Fibroblast of villous mesenchyme (primary cell): ENCODE measurements at places on chromosomes 5 and 9.

DNA sequence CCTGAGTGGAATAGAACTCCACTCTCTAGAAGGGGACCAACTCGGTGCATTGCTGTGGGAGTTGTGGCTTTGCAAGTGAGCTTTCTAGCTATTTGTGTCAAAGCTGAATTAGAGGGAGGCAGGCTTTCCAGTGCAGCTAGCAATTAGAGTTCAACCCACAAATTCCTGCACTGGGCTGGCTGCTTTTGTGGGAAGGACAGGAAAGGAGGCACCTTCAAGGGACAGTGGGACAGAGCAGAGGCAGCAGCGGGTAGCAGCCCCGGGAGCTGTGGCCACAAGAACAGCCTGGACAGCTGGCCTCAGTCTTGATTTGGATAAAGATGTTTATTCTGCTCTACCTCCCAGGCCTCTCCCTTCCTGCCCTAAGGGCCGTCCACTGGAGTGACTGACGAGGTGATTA, 83.7 kb upstream of the SLIT3 start:
- no peak for DNase-seq

- no peak for DNase-seq
Measured at GRCh38 chr5:2538169-2538568, 213.3 kb downstream of the IRX2 start.

DNA sequence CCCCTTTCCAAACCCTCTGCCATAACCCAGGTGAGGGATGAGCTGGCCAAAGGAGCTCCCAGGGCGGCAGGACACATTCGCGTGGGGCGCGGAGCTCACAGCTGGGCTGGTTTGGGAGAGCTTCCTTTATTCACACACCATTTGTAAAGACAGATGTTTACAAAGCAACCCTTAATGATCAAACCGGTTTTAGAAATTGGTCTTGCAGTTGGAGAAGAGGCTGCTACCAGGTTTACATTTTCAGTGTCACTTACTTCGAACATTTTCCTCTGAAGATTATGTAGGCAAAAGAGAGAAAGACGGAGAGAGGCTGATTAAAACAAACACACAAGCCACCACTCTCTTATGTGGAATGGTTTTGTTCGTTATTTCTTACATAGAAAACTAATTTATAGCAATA, 648.7 kb downstream of the IRX1 start:
- DNase-seq: no peak

GRCh38 chr5:138582959-138583358, 7.8 kb upstream of the HSPA9 start:
- DNase-seq: no peak

DNA sequence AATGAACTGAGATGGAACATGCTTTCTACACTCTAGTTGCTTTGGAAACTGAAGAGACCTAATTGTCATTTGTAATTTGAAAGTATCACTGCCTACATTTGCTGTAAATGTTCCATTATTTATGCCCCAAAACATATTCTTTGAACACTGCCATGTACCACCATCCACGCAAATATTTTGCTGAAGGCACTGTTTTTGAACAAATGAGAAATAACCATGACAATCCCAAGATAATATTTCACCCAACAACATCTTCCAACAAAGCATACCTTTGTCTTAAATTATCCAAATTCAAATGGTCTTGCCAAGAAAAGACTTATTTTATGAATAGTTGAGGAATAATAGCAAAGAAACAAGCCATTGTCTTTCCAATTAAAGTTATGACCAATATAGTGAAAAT, 356.2 kb downstream of the SEMA5A start:
- no peak for DNase-seq

DNA sequence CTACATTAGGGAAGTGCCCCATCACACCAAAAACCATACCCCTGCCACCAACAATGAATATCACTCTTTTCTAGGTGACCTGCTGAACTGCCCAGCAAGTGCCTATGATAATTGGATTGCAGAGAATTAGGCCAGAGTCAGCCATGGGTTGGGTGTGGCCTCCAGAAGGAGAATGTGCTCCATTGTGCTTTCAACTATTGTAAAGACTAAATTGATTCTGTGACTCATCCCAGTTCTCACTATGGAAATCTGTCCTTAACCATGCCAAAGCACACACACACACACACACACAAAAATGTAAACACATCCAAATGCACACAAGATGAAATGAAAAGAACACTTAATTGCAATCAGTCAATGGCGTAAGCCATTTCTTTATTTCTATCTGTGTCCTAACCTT, 25.7 kb downstream of the DRD1 start:
- DNase-seq: no peak

GRCh38 chr9:77773381-77773780, 125.3 kb upstream of the GNA14 start:
- DNase-seq: no peak

- DNase-seq: no peak
Measured at GRCh38 chr5:157650991-157651611, 1.1 kb downstream of the SOX30 start.

GRCh38 chr5:99929067-99929805, 605.9 kb upstream of the FAM174A start:
- DNase-seq: no peak

- no peak for DNase-seq
Measured at GRCh38 chr5:124733329-124733650, 13.1 kb downstream of the ZNF608 start.

DNA sequence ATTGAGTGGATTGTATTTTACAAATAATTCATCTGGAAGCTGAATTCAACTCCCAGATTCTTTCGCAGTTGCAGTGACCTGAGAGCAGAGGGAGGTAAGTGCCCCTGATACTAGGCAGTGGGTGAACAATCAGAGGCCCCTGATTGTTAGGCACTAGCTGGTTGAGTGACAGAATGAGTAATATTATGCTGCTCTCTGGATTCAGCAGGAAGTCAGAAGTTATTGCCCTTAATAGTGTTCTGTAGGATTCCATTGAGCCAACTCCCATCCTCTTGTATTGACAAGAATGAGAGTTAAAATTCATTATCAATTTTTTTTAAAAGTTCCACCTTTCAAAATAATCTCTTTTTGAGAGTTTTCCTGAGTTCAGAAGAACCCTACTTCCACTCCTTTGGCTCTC, 301.2 kb downstream of the DTWD2 start:
- DNase-seq: no peak

GRCh38 chr5:11853796-11854195, 50.5 kb downstream of the CTNND2 start:
- DNase-seq: no peak

DNA sequence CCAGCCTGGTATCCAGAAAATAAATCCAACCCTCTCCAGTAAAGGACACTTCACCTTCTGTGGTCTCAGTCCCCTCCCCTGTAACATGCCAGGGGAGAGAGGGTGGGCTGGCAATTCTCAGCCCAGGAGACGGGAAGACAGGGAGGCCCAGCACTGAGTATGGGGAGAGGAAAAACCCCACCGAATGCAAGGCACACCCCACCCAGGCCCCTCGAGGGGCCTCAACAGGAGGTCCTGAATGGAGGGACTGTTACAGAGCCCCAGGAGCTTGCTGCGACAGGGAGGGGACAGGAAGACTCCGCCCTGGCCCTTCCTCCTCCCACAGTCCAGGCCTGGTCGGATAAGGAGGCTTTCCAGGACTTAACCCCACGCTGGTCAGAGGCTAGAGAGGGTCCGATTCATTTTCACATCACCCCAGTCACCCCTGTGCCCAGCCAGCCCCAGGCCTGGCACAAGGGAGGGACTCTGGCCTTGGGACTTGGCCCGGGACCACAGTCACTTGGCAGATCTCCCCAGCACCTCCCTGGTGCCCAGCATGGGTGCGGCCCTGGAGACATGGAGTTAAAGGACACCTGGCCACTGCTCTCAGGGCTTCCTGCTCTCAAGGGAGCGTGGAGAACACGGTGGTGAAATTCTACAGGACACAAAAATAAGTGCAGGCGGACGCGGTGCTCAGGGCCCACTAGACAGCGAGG, 44.9 kb upstream of the STXBP1 start:
- DNase-seq: peak; percentile 68

GRCh38 chr9:107060062-107060461, 197.1 kb downstream of the ZNF462 start:
- no peak for DNase-seq

DNA sequence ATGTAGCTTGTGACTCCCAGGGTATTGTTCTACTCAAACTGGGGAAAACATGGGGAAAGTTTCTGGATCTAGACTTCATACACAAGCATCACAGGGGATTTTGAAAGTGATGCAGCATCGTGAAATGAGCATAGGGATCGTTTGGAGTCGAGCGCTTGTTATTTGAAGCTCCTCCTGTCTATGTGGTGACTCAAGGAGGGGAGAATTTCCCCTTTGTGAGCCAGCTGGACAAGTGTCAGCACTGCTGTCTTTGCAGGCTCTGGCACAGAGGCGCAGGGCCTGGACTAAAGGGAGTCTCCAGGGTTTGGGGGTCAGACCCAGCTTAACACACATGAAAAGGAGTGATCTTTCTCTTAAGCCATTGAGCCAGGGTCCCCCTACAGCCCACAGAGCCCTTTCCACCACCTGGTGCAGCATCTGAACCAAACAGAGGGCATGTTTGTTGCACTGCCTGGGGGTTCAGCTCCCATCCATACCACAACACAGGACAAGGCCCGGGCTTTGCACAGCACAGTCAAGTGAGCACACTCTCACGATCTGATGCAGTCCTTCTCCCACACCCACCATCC, 51.0 kb downstream of the IRF1 start:
- DNase-seq: peak; percentile 87

GRCh38 chr9:108272349-108272899, 583.4 kb downstream of the ACTL7B start:
- peak; percentile 72 for DNase-seq

DNA sequence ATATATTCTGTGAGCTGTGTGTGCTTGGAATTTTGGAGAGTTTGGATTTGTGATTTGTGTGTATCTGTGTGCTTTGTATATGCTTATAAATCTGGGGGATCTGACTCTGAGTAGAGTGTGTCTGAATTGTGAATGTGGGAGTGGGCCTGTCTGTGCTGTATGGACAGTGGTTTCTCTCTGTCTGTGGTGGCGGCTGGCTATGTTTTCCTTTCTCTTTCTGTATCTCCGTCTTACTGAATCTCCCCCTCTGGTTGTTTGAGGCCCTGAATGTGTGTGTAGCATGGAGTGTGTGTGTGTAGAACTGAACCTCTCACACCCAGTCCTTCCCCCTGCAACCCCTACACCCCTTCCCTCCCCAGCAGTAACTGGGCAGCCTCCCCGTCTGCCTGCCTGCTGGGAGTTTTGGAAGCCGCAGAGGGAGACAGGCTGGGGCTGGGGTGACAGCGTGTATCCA, 4.7 kb downstream of the CXXC5 start:
- peak; percentile 75 for DNase-seq

DNA sequence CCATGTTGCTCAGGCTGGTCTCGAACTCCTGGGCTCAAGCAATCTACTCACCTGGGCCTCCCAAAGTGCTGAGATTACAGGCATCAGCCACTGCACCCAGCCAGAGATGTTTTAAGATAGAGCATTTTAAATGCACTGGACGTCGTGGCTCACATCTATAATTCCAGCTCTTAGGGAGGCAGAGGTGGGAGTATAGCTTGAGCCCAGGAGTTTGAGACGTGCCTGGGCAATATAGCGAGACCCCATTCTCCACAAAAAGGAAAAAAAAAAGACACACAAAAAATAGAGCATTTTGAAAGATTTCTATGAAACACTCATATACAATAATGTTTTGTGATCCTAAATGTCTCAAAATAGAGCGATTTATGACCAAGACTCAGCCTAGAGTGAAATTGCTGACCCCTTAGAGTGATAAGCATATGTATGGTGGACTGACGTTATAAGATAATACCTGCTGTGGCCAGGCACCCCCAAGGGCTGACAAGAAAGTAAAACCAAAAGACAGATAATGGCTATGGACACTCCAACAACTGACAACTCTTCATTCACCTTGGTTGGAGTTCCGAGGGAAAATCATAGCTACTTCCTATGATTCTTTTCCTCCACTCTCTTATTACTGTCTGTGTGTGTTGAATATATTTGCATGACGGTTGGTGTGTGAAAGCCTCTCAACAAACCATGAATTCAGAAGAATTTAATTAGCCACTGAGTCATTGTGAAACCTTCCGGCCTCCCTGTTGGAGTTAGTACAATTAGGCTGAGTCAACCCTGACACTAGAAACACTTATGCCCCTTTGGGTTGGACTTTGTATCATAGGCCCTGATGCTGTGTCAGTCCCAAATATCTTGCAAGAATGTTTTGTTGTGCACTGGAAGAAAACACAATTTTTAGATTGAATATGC, 526.5 kb upstream of the NUDT12 start:
- peak; percentile 8 for DNase-seq

GRCh38 chr9:135718616-135719015, 16.6 kb downstream of the KCNT1 start:
- no peak for DNase-seq

DNA sequence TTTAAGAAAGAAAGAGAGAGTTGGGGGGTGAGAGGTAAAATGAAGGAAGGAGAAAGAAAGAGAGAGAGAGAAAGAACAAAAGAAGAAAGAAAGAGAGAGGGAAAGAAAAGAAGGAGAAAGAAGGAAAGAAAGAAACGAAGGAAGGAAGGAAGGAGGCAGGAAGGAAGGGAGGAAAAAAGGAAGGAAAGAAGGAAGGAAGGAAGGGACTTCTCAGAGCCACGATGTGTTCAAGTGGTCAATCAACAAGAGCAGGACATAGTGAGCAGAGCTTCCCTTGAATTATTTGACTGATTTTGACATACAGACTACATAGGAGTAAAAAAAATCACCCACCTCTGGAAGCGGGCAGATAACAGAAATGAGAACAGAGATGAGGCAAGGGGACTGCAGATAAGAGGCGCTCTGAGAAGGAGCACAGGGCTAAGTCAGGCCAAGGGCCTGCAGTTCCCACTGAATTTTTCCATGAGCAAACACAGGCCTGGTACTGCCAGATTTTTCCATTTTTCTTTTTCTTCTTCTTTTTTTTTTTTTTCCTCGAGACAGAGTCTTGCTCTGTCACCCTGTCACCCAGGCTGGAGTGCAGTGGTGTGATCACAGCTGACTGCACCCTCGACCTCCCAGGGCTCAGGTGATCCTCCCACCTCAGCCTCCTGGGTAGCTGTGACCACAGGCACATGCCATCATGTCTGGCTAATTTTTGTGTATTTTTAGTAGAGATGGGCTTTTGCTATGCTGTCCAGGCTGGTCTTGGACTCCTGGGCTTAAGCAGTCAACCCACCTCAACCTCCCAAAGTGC, 77.7 kb upstream of the IL17B start:
- DNase-seq: peak; percentile 80

GRCh38 chr5:119966028-119966427, 336.7 kb downstream of the FAM170A start:
- peak; percentile 19 for DNase-seq

GRCh38 chr5:159184236-159184635, 25.1 kb downstream of the RNF145 start:
- DNase-seq: no peak

DNA sequence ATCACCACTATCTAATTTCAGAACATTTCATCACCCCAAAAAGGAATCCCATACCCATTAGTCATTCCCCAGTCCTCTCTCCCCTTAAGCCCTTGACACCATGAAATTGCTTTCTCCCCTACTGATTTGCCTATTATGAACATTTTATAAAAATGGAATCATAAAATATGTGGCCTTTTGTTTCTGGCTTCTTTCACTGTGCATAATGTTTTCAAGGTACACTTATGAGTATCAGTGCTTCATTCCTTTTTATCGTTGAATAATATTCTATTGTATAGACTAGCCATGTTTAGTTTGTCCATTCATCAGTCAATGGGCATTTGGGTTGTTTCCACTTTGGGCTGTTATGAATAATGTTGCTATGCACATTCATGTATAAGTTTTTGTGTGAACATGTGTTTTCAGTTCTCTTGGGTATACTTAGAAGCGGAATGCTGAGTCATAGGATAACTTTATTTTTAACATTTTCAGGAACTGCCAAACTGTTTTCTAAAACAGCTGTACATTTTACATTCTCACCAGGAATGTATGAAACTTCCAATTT, 40.4 kb upstream of the FGF1 start:
- peak; percentile 81 for DNase-seq

GRCh38 chr9:71721855-71722254, 46.5 kb downstream of the CEMIP2 start:
- peak; percentile 22 for DNase-seq
